Effector memory CD4-positive, alpha-beta T cell (primary cell): ENCODE measurements at places on chromosomes 6 and 20.

GRCh38 chr20:59217794-59218280 is 54.2 kb downstream of the ZNF831 start:
- DNase-seq = no peak

GRCh38 chr20:15645816-15646215 is 927.4 kb downstream of the KIF16B start:
- no peak for DNase-seq

- no peak for DNase-seq
Observed at GRCh38 chr20:25499855-25500434, 85.4 kb downstream of the NINL start.

- no peak for DNase-seq
Observed at GRCh38 chr6:152078804-152079203, 271.3 kb downstream of the ESR1 start.

GRCh38 chr6:12751694-12752325 is 35.2 kb downstream of the PHACTR1 start:
- no peak for DNase-seq

GRCh38 chr20:641516-641875 is 11.5 kb downstream of the SRXN1 start:
- DNase-seq = no peak

GRCh38 chr6:73724389-73724788 is 28.4 kb downstream of the CD109 start:
- DNase-seq = no peak

DNA sequence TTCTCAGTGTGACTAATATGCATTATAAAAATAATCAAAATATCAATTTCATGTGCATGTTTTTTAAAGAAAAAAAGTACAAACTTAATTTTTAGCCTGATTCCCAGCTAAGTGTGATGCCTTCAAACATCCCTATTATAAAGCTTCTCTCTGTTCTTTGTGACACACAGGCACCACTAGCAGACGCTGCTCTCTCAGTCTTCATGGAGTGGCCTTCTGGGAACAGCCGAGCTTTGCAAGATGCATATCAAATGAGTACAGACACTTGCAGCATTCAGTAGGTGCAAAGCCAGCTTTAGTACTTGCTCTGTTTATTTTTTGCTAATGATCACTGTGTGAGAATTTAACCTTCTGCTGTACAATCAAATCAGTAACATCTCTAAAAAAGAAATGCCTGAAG is 340.0 kb downstream of the ADGRB3 start:
- no peak for DNase-seq

GRCh38 chr20:56628015-56628872 is 862 bp upstream of the TFAP2C start:
- no peak for DNase-seq

DNA sequence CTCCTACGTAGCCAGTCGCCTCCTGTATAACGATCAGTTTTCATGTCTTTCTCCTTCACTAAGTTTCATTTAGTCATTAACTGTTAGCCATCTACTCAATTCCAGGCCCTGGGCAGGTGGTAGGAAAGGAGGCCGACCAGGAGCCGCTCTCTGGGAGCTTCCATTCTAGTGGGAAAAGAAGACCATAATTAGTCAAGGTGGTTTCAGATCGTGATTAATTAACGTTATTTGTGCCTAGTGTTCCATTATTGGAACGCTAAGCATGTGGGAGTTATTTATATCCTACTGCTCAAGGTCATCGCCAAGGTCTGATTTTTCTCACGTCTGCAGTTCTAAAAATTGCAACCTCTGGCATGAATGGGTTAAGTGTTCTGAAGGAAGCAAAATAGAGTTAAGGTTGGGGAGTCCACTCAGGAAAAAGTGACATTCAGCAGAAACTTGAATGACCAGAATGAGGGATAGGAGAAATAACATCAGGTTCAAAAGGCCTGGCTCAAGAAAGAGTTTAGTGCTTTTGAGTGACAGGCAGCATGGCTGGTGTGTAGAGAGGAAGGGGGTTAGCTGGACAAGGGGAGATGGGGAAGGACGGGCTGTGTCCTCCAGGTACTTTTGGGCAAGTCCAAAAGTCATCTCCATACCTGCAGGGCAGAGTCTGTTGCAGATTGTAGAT is 812 bp downstream of the SLC9A8 start:
- no peak for DNase-seq

DNA sequence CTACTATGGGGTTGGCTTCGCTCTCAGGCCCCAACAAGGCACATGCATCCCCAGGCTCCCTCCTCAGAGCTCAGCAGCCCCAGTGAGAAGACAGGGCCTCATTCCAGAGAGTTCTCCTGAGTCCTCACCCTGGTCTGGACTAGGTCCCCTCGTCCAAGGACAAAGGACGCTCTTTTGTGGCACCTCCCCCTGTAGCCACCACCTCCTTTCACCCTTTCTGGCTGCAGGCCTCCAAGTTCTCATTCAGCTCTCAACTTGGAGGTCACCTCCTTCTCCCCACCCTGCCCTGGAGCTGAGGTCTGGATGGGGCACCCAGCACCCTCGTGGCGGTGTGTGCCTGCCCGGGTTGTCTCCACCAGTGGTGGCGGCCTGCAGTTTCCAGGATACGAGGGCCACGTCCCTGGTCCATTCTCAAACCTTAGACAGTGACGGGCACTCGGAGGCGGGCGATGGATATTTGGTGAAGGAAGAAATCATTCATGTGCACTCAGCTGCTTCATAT is 2.5 kb downstream of the UNC93A start:
- no peak for DNase-seq

DNA sequence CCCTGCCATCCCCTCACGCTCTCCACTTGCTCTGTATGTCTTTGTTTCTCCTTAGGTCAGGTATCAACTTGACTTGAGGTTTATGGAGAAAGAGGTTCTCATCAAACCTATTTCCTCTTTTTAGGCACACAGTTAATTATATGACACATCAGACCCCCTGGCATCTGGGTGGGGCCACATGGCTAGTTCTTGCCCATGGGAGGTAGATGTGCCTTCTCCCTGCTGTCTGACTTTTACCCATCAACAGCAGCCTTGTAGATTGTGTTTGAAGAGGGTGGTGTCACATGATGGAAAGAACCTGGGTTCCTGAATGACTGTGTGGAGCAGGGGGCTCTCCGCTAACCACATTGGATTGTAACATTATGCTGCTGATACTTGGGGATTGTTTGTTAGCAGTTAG is 7.2 kb upstream of the UQCC2 start:
- no peak for DNase-seq

- DNase-seq = no peak
Observed at GRCh38 chr6:43516367-43516696, 394 bp downstream of the YIPF3 start.

DNA sequence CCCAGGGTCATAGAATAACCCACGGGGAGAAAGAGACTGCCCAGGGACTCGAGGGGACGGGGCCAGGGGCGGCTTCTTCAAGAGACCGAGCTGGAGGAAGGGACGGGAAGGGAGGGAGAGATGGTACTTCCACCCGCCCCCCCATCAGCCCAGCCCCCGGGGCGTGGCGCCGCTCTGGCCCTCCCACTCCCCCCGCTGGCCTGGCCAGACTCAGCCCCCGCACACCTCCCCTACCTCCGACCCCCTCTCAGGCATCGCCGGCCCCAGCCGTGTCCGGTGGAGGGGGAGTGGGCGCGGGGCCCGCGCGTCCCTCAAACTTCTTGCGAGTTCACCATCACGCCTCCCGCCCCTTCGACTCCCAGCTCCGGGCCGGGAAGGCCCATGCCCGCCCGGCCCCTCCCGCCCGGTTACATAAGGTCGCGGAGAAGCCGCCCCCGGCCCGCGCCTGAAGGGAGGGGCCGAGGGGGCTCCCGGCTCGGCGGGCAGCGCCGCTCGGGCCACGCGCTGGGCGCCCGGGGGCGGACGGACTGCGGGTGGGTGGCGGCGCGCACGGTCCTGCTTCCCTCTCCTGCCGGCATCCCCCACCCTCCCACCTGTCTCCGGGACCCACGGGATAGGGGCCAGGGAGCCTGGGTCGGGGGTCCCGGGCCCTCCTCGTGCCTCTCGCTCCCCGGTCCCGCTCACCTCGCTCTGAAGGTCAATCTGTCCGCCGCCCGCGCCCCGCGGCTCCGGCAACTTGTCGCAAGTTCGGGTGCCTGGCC is 562 bp downstream of the TFEB start:
- DNase-seq = peak; percentile 67

DNA sequence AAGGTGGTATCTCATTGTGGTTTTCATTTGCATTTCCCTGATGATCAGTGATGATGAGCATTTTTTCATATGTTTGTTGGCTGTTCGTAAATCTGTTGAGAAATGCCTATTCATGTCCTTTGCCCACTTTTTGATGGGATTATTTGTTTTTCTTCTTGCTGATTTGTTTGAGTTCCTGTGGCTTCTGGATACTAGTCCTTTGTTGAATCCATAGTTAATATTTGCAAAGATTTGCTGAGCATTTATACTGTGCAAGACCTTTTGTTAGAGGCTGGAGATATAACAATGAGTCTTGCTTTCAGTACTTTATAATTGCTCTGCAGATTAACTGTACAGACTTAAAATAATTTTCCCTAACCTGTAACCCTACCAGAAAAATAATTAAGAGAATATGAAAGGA is 35.6 kb downstream of the PDE7B start:
- DNase-seq = no peak

GRCh38 chr20:47178277-47178676 is 178.2 kb downstream of the ZMYND8 start:
- DNase-seq = no peak

DNA sequence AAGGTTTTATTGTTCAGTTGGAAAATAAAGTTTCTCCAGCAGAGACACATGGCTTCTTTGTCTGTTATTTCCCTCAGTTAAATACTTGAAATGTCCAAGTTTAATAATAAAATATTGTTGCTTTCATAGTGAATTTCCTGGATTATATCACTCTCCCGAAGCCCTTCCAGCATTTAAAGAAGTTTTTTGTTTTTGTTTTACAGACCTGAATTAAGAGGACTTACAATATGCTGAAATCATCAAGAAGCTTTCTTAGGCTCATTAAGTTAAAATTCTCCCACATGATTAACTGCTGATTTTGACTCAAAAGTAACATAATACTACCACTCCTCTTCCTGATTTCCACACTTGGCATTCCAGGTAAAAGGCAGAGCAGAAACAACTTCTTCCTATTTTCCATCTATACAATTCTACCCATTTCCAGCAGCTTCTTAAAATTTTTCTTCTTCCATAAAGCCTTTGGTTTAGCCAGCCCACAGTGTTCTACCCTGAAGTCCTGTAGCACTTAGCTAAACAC is 35.8 kb downstream of the PDSS2 start:
- no peak for DNase-seq

DNA sequence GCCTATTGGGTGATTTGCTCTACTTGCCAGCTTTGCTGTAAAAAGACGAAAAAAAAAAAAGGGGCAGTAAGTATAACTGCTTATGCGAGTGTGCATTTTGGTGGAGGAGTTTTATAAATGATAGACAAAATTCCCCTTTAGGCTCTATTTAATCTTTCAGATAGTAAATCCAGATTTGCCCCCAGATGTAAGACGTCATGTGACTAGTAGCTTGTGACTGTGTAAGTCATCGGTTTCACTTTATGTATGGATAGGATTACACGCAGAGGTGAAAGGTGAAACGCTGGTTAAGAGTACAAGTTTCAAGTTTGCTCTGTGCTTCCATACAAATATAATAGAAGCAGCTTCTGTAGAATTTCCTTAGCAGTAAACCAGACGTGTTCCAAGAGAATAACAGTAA is 7.9 kb downstream of the RAB32 start:
- DNase-seq = no peak

GRCh38 chr6:113495521-113495920 is 361.6 kb upstream of the MARCKS start:
- no peak for DNase-seq

DNA sequence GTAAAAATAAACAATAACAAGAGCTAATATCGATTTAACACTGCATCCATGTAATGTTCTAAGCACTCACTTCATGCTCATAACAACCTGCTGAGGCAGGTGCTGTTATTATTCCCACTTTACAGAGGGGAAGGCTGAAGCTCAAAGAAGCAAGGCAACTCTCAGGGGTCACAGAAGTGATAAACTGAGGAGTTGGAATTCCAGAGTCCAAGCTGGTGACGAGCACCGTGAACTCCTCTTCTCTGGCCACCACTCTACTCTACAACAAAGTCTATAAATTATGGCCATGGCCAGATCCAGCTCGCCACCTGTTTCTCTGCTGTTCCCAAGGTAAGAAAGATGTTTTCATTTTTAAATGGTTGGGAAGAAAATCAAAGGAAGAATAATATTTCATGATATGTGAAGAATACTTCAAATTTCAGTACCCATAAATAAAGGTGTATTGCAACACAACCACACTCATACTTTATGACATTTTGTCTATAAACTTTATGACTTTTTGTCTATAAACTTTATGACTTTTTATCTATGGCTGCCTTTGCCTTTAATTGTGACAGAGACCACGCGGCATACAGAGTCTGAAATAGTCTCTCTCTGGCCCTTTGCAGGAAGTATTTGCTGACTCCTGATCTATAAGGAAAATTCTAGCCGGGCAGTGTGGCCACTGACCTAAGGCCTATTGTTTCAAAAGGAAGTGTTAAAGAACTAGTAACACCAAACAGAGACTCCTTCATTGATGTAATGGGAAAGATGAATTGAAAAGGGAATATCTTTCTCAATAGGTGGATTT is 113.2 kb upstream of the KCNG1 start:
- DNase-seq = no peak

GRCh38 chr6:42471142-42471541 is 19.4 kb upstream of the TRERF1 start:
- no peak for DNase-seq

DNA sequence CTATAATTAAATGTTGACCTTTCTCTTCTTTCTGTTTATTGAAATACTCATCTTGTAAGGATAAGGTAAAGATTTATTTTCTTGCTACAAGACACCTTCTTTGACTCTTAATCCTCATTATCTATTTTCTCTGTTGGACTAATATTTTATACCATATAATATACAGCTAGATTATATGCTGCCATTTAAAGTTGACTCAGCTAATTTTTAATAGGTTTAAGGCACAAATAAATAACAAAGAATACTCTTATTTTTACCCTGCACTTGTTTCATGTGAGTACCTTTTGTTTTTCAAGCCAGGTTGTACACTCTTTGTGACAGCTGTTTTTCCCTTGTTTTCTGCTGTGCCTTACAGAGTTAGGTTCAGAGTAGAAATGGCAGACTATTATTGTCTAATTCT is 83.9 kb upstream of the ASCC3 start:
- DNase-seq = no peak

DNA sequence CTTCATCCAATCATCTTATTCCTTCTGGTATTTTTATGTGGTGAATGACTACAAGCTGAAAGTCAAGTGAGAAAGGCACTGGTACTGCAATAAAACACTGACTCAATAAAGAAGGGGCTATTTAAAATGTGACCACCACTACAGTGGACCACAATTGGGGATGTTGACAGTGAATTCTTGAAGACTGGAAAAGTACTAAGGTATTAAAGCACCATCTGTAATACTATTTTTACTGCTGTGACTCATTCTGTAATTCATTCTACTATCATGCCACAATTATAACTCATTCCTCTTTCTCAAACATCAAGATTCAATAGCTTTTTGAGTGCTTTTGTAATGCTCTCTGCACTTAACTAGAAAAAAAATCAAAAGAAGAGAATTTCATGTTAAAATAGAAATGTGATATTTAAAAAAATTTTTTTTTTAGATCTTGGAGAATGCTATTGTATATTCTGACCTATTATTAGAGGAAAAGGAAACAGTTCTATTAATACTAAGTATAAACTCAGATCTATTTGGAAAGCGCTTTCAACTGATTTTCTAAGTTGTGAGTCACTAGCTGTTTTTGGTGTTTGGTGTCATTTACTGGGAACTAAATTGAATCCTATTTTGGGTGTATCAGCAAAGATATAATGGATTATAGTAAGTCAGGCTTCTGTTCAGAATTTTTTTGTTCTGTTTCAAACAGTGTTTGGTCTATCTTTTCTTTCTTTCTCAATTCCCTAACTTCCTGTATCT is 104.7 kb upstream of the TMEM170B start:
- DNase-seq = no peak

- no peak for DNase-seq
Observed at GRCh38 chr6:39086294-39086693, 28.7 kb downstream of the SAYSD1 start.
